ENCODE measurements at places on chromosomes 1 and 21.

- no peak for DNase-seq
Observed at GRCh38 chr1:242083742-242084141, 84.8 kb upstream of the MAP1LC3C start.

DNA sequence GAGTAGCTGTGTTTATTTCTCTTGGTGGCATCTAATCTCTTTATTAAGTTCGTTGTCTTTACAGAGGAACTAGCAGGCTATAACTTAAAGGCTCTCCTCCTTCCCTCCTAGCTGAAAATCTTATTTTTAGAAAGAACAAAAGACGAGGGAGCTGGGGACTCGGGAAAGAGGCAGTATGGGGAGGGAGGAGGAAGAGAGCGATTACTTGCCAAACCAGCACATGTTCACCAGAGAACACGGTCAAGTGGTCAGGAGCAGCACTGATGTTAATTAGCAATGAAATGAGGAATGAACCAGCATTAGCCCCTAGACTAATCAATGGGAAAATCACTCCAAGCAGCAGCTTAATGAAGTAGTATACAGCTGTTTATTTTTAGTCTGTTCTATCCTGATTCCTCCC, 171.3 kb upstream of the ESRRG start:
- DNase-seq: no peak

- no peak for DNase-seq
Observed at GRCh38 chr1:85202092-85202863, 1.5 kb upstream of the SYDE2 start.

DNA sequence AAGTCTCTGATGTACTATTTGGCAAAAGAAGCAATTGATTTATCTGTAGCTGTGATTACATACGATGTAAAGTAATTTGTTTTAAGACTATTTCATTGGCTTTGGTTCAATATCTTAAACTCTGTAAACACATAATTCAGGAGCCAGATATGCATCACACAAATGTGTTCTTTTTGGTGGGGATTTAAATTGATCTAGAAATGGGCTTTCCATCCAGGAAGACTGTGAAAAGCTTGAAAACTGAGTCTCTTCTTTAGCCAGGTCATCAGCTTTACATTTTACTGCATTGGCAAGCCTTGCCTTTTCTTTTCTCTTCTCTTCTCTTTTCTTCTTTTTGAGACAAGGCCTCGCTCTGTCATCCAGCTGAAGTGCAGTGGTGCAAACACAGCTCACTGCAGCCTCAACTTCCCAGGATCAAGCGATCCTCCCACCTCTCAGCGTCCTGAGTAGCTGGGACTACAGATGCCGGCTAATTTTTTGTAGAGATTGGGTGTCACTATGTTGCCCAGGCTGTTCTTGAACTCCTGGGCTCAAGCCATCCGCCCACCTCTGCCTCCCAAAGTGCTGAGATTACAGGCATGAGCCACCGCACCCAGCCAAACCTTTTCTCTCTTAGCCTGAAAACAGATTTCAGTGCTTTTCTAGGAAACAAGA, 1.4 kb downstream of the RCAN3 start:
- no peak for DNase-seq

GRCh38 chr1:201703621-201704438, 125.1 kb upstream of the IPO9 start:
- peak; percentile 56 for DNase-seq

DNA sequence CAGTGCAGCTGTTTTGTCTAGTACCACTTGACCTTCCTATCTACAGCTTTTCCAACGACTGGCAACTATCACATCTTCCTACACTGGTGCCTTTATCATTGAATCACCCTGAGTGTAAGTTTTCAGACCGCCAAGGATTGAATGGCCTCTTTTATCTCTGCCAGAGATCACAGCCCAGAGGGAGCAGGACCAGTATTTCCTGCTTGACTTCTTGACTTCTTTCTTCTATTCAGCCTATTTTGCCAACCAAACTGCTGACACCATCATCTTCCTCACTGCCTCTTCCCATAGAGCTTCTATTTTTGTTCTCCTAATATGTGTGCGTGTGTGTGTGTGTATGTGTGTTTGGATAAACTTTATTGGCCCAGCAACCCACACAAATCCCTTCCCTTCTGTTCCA, 53.8 kb downstream of the SERBP1 start:
- no peak for DNase-seq

- no peak for DNase-seq
Observed at GRCh38 chr1:90273241-90273774, 278.4 kb downstream of the ZNF326 start.

- no peak for DNase-seq
Observed at GRCh38 chr1:116502671-116503314, 68.0 kb downstream of the CD58 start.

DNA sequence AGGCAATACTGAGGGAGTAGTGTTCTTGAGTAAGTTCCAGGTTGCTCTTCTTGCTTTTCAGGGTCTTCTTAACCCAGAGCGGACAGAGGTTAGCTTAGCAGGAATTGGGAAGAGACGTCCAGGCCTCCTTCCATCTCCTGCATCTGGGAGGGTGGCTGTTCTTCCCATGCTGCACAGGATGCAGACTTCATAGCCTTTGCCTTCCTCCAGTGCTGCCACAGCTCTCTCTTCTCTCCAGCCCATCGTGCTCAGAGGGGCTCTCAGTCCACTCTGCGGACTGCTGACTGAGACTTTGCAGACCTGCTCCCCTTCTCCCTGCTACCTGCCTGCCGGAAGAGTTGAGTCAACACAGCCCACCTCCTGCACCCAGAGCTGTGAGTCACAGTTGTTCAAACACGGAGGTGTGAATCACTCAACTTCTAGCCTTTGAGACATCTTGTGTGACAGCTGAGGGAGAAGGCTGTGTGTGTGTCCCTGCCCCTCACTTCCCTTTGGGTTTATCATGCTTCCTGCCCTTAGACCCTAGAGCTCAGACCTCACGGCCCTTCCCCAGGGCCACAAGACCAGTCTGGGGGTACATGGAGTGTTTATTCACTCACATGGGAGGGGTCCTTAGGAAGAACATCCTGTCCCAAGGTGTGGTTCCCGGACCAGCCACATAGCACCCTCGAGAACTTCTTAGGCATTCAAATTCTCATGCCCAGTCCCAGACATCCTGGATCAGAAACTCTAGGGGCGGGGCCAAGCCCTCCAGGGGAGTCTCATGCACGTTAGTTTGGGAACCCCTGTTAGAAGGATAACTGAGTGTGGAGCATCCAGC, 158.3 kb upstream of the CACNA1E start:
- no peak for DNase-seq

- peak; percentile 22 for DNase-seq
Observed at GRCh38 chr1:243343970-243344937, 88.4 kb downstream of the SDCCAG8 start.

DNA sequence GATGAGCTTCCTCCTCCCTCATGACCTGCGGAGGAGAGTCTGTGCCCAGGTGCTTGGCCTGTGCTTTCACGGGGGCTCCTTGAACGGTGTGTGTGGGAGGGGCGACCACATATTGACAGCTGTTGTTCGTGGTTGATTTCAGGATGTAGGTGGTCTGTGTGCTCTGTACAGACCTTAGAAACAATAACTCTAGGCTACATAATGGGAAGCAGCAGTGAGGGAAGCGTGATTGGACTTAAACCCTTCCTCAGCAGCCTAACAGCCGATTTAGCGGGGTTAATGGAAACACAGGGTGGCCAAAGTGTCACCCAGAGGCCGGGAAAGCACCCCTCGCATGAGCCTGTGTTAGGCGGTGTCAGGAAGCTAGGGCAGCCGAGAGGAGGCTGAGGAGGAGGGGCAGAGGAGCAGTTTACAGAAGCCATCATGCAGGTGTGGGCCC, 56.0 kb downstream of the TBCE start:
- DNase-seq: no peak

Measured in GDM1 (cell line).